Fibroblast of skin of left quadriceps (primary cell): ENCODE measurements at places on chromosomes 2 and 18.

DNA sequence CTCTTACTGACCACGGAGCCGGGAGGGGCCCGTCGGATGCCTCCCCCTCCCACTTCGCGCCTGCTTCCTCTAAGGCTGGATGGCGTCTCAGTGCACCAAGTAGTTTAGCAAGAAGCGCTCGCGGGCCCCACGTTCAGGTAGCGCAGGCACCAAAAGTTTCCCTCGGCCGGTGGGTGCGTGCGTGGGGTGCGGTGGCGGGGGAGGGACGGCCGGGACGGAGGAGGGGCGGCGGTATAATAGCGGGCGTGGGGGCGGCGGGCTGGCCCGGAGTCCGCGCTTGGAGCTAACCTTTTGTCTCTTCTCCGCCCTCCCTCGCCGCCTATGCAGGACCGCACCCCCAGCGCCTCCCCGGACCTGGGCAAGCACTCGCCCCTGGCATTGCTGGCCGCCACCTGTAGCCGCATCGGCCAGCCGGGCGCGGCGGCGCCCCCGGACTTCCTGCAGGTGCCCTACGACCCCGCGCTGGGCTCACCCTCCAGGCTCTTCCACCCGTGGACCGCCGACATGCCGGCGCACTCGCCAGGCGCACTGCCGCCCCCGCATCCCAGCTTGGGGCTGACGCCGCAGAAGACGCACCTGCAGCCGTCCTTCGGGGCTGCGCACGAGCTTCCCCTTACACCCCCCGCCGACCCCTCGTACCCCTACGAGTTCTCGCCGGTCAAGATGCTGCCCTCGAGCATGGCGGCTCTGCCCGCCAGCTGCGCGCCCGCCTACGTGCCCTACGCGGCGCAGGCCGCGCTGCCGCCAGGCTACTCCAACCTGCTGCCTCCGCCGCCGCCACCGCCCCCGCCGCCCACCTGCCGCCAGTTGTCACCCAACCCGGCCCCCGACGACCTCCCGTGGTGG lies 1.0 kb downstream of the SP5 start:
- DNase-seq, result no peak

GRCh38 chr2:204776781-204777559 lies 231.7 kb downstream of the PARD3B start:
- DNase-seq, result no peak

GRCh38 chr18:69944436-69944835 lies 3.2 kb downstream of the CD226 start:
- DNase-seq, result no peak

- DNase-seq, result no peak
Observed at GRCh38 chr2:241598061-241598460, 38.9 kb downstream of the THAP4 start.

DNA sequence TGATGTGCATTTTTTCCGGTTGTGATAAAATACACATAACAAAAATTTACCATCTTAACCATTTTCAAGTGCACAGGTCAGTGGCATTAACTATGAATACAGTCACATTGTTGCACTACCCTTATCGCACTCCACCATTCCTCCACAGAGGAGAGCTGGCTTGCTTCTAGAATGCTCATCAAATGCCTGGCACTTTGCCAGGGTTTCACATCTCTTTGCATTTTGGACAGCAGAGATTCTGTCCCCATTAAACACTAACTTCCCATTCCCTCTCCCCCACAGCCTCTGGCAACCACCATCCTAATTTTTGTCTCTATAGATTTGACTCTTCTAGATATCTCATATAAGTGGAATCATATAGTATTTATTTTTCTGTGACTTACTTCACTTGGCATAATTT lies 165.0 kb downstream of the ASB1 start:
- no peak for DNase-seq
